ENCODE measurements at places on chromosomes 16 and 17. TPM values are rescaled to one million over a fixed set of nuclear protein-coding genes. Genes with fewer than 3 reads are reported as not detected.

Gene OR4D1
- not detected for total RNA-seq

Gene SAP30BP
- total RNA-seq, result 90.7 TPM

Gene LPO
- not detected for total RNA-seq

Gene IRF8
- 0.27 TPM for total RNA-seq

Gene CALB2
- total RNA-seq, result 27.5 TPM

Gene POLR3E
- 72.4 TPM for total RNA-seq

Gene TAT
- not detected for total RNA-seq

Gene ALDH3A2
- total RNA-seq, result 53.2 TPM

Gene CYLD
- 13.8 TPM for total RNA-seq

Gene TMEM238L
- not detected for total RNA-seq

Gene VAMP2
- total RNA-seq, result 9.0 TPM

Gene SRL
- not detected for total RNA-seq

Gene ZNF423
- not detected for total RNA-seq

Gene NAGS
- 0.98 TPM for total RNA-seq

Gene B9D1
- 44.5 TPM for total RNA-seq

Gene ACSM2A
- not detected for total RNA-seq

Gene NOL3
- total RNA-seq, result 38.1 TPM

Gene COQ9
- total RNA-seq, result 71.0 TPM

Gene OR3A3
- not detected for total RNA-seq

Gene TMEM220
- total RNA-seq, result not detected

Gene ITGAD
- total RNA-seq, result 0.19 TPM

Gene SNX20
- not detected for total RNA-seq

Gene MEIOC
- not detected for total RNA-seq

Gene KCTD13
- total RNA-seq, result 27.7 TPM

Gene EMP2
- total RNA-seq, result 45.9 TPM

Gene ZNF205
- 18.4 TPM for total RNA-seq

Gene KCNJ18
- total RNA-seq, result not detected

Gene CDC6
- total RNA-seq, result 57.0 TPM

Gene TBC1D3H
- total RNA-seq, result not detected

Gene KRTAP9-2
- total RNA-seq, result not detected

Gene KCNH6
- total RNA-seq, result not detected

Gene OTOP2
- total RNA-seq, result not detected

Gene KCTD19
- total RNA-seq, result not detected

Gene MYLK3
- total RNA-seq, result 0.41 TPM

Gene BRIP1
- total RNA-seq, result 9.8 TPM

Gene RNFT1
- 14.5 TPM for total RNA-seq

Gene CISD3
- total RNA-seq, result 30.3 TPM

Gene DPEP2
- not detected for total RNA-seq

Gene ZNF385C
- total RNA-seq, result not detected

Gene HBM
- total RNA-seq, result not detected

Gene TPSD1
- not detected for total RNA-seq

Gene PDIA2
- 0.88 TPM for total RNA-seq

Gene MATCAP1
- 24.4 TPM for total RNA-seq

Gene GPS1
- 210 TPM for total RNA-seq

Gene TMIGD1
- total RNA-seq, result not detected

Gene ACTG1
- 5,081 TPM for total RNA-seq

Gene SPATA32
- total RNA-seq, result 0.13 TPM

Gene C16orf46
- total RNA-seq, result 0.96 TPM

All from A375 (cell line).